ENCODE measurements at places on chromosomes 2 and 18. TPM values are rescaled to one million over a fixed set of nuclear protein-coding genes. Genes with fewer than 3 reads are reported as not detected.
A peak's percentile ranks its signal among the peaks of the same experiment; 100 is the strongest.

- no peak for DNase-seq
Observed at GRCh38 chr2:224366267-224366844, 35.6 kb downstream of the FAM124B start.

DNA sequence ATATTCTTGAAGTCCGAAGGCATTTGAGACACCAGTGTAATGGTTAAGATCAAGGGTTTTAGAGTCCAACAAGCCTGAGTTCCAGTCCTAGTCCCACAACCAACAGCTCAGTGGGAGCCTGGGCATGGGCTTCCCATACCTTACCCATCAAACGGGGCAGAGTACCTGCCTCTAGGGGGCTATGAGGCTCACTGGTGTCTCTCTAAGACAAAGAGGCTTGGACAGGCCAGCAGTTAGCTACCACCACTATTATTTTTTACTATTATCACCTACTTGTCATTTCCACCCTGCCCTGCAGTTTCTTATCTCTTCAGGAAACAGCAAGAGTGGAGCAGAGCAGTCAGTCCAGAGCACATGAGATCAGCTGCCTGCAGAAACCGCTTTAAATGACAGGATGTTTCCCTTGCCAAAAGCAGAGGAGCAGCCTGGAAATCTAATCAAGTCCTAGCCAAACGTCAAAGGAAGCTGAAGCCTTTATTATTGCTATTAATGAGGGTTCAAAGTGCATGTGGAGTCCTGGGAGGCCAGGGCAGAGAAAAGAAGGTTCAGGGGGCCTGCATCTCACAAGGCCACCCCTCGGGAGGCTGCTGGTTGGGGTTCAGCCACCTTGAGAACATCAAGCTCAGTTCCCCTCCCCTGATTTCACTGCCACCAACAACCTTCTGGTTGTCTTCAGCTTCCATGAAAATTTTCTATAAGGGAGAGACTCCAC lies 66.6 kb downstream of the STPG4 start:
- no peak for DNase-seq

DNA sequence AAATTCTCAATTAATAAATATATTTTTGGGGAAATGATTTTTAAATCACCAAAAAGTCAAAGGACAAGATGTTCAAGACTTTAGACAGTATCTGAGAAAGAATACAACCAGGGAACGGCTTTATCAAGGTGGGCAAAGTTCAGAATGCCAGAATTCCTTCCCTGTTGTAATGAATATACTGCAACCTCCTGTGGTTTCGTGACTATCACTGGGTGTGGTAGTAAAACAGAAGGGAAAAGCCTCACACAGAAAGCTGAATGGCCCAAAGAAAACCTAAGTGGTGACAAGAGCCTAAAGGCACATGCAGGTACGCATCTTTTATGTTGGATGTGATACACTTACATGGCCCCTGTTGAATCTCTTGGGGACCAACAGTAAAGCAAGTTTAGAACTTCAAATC lies 37.1 kb downstream of the MBD2 start:
- DNase-seq = no peak

DNA sequence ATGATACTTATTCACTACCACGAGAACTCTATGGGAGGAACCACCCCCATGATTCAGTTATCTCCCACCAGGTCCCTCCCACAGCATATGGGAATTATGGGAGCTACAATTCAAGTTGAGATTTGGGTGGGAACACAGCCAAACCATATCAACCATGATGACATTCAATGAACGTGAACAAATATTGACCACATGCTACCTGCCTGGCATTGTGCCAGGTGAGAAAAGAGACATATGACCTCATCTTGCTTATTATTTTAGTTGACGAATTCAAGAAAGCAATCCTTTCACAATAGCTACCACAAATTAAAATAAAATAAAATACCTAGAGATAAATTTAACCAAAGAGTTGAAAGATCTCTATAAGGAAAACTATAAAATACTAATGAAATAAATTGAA lies 286.5 kb upstream of the CRIM1 start:
- no peak for DNase-seq

DNA sequence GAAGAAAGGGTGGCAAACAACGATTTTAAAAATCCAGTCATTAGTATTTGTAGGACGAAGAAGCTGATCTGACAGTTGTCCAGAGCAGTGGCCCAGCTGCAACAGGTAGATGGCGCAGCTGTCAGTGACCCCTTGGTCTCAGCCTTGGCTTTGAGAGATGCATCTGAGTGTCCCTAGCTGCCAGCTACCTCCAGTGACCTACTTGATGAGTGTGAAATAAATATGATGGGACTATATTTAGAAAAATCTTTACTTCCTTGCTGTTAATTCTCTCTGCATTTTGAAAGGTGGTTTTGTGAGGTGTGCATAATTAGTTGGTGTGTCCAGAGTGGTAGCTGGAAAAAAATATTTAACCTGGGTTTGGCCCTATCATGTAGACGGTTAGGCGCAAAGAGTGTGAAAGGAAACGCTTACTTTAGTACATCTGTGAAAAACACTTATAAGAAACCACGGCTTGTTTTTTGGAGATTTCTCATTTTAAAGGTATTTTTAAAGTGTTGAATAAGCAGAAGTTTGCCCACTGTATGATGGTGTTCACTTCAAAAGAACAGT lies 963 bp downstream of the INPP1 start:
- DNase-seq = no peak

DNA sequence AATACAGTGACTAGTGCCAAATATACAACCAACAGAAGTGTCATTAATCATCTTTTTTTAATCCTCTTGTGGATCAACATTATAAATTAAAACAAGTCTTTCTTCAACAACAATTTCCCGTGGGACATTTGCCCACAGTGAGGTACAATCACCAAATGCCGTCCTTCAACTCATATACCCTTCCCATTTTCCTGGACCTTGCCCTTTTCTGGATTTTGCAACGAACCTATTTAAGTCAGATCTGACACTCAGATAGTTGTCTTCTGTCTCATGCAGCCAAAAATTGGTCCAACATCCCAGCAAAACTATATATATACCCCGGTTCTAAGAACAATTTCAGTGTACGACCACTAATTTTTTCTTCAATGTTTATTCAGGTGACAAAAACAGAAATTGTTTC lies 324.0 kb downstream of the DSEL start:
- DNase-seq = no peak

- DNase-seq = no peak
Observed at GRCh38 chr2:27072920-27073319, 1.5 kb upstream of the OST4 start.

GRCh38 chr2:186535861-186536260 lies 49.8 kb downstream of the ZC3H15 start:
- DNase-seq = no peak

DNA sequence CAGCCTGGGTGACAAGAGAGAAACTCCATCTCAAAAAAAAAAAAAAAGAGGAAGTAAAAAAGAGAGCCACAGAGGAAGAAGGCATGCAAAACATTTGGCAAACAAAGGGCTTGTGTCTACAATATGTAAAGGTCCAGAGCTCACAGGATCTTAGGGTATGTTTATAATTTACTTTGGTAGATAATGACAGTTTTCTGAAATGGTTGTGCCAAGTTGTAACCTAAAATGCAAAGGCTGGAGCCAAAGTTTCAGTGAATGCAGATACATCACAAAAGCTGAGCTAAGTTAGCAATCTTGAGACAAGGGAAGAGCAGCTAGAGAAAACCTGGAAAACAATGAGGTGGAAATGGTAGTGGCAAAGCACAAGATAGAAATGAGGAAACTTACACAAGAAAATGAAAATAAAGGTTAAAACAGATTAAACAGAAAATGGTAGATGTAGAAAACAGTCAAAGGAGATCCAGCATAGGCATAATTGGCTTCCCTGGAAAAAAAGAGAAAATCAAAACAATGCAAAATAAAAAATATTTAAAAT lies 77.5 kb upstream of the HK2 start:
- no peak for DNase-seq

DNA sequence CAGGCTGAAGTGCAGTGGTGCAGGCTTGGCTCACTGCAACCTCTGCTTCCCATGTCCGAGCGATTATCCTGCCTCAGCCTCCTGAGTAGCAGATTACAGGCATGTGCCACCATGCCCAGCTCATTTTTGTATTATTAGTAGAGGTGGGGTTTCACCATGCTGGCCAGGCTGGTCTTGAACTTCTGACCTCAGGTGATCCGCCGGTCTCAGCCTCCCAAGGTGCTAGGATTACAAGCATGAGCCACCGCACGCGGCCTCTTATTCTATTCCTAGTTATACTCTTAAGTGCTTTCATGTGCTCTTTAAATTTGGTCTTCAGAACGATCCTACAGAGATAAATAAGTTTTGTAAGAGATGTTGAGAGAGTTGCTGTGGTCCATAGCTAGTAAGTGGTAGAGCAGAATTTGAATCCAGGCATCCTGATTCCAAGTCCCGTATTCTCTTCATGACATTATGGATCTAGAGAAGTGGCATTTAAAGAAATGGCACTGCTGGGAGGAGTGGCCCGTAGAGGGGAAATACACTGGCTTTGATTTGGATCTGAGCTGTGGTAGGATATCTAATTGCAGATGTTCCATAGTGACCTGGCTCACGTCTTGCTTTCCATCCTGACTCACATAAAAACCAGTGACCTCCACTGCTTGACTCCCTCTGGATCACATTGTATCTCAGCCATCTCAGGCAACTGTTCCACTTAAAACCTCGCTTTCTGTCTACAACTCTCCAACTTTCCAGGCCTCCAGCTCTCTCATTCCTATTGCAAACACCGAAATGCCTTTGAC lies 22.8 kb upstream of the ME2 start:
- DNase-seq = no peak

- DNase-seq = no peak
Observed at GRCh38 chr2:6855860-6856547, 9.7 kb downstream of the CMPK2 start.

DNA sequence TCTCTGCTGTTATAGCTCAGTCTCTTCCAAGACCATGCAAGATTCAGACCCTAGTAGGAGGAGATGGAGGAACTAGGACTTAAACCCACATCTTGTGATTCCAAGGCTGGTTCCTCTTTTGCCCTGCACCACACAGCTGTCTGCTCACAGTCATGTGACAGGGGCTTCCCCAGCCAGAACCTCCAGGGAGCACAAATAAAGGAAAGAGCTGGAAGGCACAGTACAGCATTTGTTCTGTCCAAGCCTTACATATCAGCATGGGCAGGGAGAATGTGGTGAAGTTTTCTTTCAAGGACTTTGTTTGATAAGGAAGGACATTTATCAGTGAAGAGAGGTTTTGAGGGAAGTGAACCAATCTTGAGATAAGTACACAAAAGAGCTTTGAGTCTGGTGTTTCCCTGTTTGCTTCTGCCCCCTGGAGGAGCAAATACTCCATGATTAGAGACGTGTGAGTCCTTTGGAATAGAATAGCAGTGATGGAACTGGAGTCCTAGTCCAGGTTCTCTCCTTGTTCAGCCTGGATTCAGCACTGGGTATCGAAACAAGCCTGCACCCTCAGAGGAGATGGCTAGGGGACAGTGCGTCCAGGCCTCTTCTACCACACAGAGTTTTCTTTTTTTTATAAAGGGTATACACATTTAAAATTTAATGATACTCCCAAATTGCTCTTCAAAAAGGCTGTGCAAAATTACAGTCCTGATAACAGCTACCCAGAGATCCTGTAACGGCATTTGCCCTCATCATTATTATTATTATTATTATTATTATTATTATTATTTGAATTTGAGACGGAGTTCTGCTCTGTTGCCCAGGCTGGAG lies 24.6 kb upstream of the CASP10 start:
- DNase-seq = peak; percentile 65

DNA sequence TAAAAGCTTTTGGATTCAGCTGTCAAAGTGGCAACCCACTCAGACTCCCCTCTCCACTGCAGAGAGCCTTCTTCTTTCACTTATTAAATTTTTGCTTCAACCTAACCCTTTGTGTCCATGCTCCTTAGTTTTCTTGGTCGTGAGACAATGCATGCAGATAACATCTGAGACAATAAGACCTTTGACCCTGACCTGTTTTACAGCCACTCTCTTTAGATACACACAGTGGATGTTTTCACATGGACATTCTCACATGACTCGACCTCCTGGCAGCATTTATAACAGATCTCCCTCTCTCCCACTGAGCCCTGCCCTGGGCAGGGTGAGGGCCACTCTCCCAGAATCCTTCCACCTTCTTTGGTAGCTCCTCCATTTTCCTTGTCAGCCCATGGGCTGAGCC lies 30.4 kb upstream of the IL36G start:
- DNase-seq = no peak

GRCh38 chr18:73613706-73614340 lies 533.8 kb downstream of the FBXO15 start:
- no peak for DNase-seq

DNA sequence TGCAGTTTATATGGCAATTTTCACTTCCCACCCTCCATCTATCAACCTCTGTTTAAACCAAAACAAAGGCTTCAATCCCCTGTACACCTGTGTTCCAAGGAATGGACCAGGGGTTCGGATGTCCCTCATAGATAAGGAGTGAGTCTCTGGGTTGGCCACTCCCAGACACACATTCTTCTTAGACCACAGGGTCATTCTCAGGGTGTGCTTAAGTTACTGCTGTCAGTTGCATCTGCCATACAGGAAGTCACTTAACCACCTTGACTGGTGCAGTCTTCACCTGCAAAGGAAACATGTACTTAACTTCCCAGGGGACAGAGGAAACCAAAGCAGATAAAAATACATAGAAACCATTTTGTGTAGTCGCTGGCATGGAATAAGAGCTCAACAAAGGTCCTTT lies 151.0 kb upstream of the NDUFV2 start:
- no peak for DNase-seq

DNA sequence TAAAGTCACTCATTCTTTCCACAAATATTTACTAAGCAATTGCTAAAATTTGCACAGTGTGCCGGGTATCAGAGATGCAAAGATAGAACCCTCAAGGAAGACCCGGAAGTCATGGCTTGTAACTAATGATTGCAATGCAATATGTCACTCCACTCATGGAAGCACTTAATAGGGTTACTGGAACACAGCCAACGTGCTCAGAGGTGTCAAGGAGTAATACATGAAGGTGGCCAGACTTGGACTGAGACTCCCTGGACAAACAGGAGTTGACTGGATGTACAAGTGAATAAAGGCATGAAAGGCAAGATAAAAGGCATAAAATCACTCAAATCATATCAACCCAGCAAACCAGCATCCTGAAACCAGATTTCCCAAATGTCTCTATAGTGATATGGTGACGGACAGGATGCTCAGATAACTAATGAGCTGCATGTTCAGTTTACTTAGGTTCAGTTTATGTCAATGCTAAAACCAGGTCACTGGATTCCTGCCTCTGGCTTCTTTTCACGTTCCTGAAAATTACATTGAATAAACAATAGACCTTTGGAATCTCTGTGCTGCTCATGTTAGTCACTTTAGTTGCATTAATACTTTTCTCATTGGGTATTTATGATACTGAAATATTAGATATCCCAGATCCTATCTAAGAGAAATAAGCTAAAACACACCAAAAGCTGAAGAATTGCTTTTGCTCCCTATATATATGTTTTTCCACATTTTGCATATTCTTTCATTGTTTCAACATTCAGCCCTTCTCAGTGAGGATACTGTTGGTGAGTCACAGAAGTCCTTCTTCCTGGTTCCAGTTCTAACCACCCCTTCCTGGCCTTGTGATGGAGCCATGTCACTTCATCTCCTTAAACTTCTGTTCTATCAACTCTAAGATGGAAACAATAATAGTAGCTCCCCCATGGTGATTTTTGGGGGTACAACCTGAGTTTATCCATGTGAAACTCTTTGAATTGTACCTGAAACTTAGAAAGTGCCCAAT lies 688.9 kb upstream of the ID2 start:
- no peak for DNase-seq

The CCDC68 gene
- polyA plus RNA-seq = 7.9 TPM

The PROKR1 gene
- 0.02 TPM for polyA plus RNA-seq

The TBC1D8 gene
- polyA plus RNA-seq = 13.5 TPM

The IL1RL1 gene
- 1.3 TPM for polyA plus RNA-seq

The TDRD15 gene
- polyA plus RNA-seq = 0.09 TPM

The POTEJ gene
- polyA plus RNA-seq = not detected

The RUFY4 gene
- polyA plus RNA-seq = 0.08 TPM

The TCF23 gene
- polyA plus RNA-seq = 0.02 TPM

The KIAA2012 gene
- 0.35 TPM for polyA plus RNA-seq
